ENCODE measurements at places on chromosomes 1 and 21. TPM values are rescaled to one million over a fixed set of nuclear protein-coding genes. Genes with fewer than 3 reads are reported as not detected.
A peak's percentile ranks its signal among the peaks of the same experiment; 100 is the strongest.

DNA sequence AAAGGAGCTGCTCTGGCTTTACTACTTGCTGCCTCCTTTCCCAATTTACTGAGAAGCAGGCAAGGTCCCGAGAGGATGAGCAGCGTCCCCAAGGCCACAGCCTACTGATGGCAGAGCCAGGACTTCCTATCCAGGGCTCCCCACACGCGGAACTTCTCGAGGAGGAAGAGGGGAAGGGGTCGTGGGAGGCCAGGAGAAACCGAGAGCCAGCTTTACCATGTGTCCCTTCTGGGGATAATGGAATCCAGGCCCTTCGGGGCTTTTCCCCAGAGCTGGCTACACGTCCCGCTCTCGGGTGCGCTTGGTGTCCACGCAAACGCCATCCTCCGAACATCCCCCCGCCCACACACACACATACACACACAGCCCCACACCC is 4.3 kb upstream of the CCN1 start:
- peak; percentile 44 for DNase-seq

DNA sequence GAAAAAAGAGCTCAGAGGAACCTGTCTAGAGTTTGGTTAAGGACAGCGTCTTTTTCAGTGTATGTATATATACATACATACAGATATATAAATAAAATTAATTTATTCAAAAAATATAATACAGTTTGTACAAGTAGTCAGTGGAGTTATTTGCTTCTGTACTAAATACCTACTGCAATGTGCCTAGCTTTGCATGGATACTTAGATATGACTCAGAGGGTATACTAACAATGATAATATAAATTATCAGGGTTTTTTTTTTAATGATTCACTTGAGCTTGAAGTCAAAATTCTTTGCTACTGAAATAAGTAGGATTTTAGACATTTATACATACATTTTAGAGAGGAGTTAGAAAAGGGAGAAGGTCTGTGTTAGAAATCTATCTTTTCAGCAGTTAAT is 117.9 kb downstream of the PHTF1 start:
- DNase-seq, result no peak

The KRTAP13-3 gene
- polyA plus RNA-seq, result not detected

DNA sequence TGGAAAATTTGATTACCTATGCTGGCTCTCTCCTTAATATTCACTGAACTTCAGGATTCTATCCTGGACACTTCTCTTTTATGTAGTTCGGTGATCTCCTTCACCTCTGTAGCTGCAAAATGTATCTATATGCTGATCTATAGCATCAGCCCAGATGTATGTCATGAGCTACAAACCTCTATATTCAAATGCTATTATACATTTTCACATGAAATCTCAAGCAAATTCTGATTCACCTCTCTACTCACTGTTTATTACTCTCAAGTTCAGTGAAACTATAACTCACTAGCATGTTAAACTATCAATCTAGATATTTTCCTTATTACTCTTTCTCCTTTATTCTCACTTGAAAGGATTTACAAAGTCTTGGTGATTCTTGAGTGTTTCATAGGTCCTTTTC is 52.2 kb downstream of the PTPRC start:
- no peak for DNase-seq

DNA sequence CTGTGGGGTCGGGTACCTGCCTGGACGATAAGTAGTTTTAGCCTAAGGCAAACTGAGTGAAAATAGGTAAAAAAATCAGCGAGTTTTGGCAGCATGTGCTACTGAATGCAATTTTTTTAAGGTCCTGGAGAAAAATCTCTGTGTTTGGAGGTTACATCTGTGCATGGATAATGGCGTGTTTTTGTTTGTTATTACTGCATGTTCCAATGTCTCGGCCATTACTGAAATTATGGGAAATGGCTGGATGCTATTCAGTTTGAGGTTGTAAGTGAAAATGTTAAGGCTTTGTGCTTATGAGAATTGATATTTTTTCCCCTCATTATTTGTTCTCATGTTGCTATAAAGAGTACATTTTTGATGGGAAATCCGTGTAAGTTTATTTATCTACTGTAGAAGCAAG is 441.7 kb downstream of the PRDM2 start:
- DNase-seq, result no peak

- DNase-seq, result no peak
Observed at GRCh38 chr1:7120863-7121621, 335.8 kb downstream of the CAMTA1 start.

DNA sequence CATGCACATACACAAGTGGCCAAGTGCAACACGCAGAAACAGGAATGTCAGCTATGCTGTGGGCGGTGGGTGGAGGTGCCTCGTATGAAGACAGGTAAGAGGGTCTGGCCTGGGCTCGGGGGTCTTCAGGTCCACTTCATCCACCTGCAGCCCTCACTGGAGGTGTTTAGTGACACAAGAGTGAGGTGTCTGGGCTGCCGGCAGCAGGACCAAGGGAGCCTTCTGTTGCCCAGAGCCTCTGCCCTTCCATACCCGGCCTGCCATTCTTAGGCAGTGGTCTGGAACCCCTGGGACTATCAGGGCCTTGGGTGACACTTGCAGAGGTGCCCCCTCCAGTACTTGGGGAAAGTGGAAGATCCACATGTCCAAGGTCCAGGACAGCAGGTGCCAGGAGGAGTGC is 21.7 kb upstream of the ACTRT2 start:
- DNase-seq, result no peak

DNA sequence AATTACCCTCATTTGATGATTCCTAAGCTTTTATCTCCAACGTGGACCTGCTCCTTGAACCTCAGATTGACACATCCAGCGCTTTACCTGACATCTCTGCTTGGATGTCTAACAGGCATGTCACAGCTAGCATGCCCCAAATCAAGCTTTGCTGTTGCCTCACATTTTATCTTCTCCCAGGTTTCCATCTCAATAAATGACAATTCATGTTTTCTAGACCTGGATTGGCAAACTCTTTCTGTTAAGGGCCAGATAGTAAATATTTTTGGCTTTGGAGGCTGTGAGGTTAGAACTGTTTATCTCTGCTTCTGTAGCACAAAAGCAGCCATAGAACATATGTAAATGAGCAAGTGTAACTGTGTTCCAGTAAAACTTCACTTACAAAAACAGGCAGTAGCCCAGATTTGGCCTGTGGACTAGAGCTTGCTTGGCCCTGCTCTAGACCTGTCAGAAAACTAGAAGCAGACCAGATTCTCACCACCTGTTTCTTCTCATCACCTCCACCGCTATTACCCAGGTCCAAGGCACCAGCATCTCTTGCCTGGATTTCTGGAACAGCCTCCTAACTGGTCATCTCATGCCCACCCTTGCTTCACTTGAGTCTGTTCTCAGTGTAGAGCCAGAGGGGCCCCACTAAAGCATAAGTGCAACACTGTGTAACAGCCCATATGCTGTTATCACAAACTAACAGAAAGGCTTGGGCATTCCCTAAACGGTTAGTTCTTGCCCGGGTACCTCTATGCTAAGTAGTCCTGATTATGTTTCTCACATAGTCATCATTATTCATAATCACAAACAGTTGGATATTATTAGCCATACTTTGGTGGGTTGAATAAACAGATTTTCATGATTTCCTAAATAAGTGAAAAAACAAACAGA is 42.3 kb downstream of the UBE4B start:
- DNase-seq, result no peak

DNA sequence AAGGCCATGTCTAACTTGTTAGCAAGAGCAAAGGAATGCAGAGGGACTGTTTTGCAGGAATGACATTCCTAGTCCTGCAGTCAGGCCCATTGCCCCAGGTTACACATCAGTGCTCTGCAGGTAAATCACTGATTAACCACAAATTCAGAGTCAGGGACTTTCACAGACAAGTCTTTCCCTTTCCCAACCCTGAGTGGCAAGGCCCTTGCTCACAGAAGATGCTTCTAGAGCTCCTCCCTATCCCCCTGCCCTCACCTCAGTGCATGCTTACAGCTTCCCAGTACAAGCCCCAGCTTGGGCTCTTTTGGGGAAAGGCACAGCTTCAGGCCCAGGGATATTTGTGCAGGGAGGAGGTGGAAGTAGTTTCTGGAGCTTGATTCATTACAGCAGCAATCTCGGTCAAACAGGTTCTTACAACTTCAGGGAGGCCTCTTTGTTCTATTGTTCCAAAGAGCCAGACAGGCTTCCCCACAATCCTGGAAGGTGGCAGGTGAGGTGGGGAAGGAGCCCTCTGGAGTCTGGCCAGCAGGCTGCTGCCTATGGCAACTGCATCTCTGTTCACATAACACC is 53.9 kb downstream of the CASQ2 start:
- DNase-seq, result no peak

DNA sequence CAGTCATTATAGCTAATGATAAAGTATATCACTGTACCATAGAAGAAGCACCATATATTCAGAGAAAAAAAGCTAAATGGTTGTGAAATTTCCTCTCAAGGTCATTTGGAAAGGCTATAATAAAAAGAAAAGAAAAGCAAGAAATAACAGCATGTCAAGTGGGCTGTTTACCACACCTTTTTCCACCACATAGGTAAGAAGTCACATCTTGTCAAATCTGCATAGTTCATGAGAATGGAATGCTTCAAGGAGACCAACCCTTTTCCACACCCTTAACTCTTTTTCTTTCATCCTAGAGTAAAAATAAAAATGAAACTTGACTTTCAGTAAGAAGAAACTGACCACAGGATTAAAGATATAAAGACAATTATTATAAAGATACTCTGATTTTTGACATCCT is 91.2 kb downstream of the ATP6V1G3 start:
- DNase-seq, result no peak

- no peak for DNase-seq
Observed at GRCh38 chr21:36959020-36959835, 7.2 kb downstream of the HLCS start.

The TRIM67 gene
- polyA plus RNA-seq, result 0.08 TPM

The SLC45A1 gene
- 3.6 TPM for polyA plus RNA-seq

The PLA2G2D gene
- 0.06 TPM for polyA plus RNA-seq

The ARMH1 gene
- 8.6 TPM for polyA plus RNA-seq

- DNase-seq, result no peak
Observed at GRCh38 chr1:195965475-195965874, 642.8 kb downstream of the KCNT2 start.

The SLAMF1 gene
- 0.11 TPM for polyA plus RNA-seq

DNA sequence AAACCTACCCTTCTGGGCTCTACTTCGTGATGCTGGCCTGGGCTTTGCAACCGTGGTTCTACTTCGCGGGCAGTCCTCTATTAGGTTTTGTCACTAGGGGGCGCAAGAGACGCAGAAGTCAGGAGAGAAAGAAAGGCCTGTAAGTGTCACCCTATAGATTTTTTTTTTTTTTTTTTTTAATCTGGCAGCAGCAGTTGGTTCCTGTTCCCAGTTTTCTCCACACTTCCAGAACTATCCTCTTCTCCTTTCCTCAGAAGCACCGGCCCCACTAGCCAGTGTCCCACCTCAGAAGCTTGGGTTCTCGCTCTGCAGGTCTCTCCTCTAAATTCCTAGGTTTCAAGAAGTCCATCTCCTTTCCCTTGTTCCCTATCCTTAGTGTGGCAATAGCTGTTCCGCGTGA is 9.1 kb upstream of the LCE2D start:
- DNase-seq, result peak; percentile 25

GRCh38 chr1:39637361-39637760 is 2.1 kb downstream of the HEYL start:
- DNase-seq, result no peak

The SYT6 gene
- 1.3 TPM for polyA plus RNA-seq

- DNase-seq, result no peak
Observed at GRCh38 chr1:229535230-229535629, 23.3 kb downstream of the ABCB10 start.

The C1orf94 gene
- polyA plus RNA-seq, result 0.06 TPM

DNA sequence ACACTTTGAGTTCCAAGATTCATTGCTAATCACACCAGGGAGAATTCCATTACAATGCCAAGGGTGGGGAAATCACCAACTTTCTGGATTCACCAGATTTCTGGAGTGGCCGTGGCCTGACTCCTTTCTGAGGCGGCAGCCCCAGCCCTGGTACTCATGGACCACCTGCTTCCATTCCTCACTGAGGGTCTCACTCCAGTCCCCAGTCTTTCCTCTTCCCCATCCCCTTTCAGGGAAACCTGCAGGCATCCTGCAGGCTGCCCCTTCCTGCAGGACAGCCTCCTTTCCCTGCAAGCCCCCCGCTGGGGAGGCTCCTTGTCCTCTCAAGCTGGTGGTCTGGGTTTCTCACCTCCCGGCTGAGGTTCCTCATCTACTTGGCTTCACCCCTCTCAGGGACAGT is 12.7 kb upstream of the CDK18 start:
- no peak for DNase-seq

- DNase-seq, result no peak
Observed at GRCh38 chr1:240145120-240145519, 53.4 kb downstream of the FMN2 start.

The FMO1 gene
- 214 TPM for polyA plus RNA-seq

DNA sequence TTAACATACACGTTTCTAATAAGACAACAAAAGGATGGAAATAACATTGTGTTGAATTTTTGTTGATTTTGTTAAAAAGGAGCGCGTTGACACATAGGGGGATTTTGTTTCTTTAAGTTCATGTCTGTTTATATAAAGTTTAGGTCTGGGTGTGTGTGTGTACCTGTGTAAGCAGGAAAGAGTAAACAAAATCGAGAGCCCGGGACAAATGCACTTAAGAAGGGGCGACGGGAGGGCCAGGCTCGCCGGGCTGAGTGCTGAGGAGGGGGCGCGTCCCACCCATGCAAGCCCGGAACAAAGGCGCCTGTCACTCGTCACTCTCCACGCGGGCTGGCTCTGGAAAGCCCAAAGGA is 28.8 kb upstream of the TRIM17 start:
- no peak for DNase-seq

DNA sequence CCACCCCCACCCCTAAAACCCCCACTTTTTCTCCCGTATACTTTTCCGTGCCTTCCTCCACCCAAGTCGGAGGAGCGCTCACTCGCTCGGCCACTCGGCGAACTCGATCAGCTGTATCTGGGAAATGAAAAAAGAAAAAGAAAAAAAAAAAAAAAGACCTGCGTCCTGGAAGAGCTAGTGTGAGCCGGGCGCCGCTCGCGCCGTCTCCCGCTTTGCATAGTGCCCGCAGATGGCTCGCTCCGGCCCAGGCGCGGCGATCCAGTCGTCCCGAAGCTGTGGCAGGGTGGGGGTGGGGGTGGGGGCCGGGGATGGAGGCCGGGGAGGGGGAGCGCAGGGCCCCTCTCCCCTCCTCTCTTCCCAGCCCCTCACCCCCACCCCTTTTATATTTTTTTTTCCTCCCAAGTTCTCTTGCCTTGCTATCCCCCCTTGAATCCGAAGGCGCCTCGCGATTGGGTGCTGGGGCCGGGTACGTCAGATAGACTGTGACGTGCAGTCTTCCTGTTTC is 299 bp upstream of the PROX1 start:
- DNase-seq, result no peak

- DNase-seq, result no peak
Observed at GRCh38 chr1:63607322-63607721, 14.1 kb downstream of the PGM1 start.

DNA sequence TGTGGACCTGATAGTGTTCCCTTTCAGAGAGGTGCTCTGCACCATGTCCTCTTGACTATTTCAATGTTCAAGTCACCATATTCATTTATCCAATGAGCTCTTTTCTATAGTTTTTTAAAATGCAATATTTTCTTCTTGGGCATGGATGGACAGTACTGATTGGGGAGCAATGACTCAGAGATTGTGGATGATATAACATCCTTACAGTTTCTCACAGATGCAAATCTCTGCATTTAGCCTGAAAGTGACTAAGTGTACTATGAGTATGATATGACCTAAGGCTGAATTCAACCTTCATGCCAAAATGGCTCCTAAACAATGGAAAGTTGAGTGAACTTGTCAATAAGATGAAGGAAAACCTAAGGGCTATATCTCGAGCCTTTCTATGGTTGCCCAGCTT is 36.5 kb downstream of the C4BPA start:
- no peak for DNase-seq

- no peak for DNase-seq
Observed at GRCh38 chr21:14251336-14251735, 35.4 kb downstream of the RBM11 start.
